ENCODE measurements at places on chromosomes 12 and 14.

DNA sequence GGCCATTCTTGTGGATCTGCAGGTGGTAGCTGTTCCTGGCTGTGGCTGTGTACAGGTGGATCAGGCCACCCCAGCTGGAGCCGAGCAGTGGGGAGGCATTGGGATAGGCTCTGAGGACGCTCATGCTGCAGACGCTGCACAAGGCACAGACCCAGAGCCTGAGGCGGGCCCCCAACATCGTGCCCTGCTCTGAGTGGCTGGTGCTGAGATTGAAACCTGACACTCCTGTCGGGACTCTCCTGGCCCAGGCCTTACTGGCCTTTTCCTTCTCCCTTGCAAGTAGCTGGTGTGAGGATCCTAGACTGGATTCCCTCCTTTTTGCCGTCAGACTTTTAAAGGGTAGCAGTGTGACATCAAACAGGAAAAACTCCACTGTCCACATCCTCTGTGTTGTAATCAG is at the start of gene FGF23:
Gene FGF23, minus strand, starts transcription at position 308 of the 400 bp plus-strand sequence. Its CDS starts 130 bp downstream, at position 178.
- no peak for DNase-seq

DNA sequence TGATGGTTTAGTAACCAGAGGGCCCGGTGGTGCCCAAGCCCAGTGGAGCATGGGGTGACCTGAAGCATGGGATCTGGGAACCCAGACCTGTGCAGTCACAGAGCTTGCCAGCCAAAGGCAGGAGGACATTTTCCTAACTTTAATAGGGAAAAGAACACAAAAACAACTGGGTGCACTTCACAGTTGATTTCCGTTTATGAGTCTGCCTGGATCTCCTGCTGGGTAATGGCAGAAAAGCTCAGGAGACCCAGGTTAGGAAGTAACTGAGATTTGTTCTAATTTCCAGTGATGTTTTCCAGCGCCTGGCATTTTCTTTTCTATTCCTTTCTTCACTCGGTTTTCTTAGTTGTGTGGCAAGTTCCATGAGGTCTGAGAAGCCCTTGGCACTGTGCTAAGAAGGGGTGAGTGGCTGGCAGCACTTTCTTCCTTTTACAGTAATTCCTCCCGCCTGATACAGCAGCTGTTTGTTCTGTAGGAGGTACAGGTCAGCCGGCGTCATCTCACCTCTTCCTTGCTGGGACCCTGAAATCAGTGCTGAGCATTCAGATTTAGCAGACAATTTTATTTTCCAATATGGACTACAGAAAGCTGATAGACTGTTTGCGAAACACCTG is 5.1 kb downstream of the CACNA1C start:
- no peak for DNase-seq

DNA sequence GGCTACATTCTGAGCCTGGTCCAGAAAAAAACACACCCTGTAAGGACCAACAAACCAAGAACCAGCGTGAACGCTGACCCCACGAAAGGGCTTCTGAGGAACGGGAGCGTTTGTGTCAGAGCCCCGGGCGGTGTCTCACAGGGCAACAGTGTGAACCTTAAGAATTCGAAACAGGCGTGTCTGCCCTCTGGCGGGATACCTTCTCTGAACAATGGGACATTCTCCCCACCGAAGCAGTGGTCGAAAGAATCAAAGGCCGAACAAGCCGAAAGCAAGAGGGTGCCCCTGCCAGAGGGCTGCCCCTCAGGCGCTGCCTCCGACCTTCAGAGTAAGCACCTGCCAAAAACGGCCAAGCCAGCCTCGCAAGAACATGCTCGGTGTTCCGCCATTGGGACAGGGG is 7.9 kb downstream of the DACT1 start:
- no peak for DNase-seq

- DNase-seq = no peak
These were observed 5.2 kb downstream of the ZBTB42 start for GRCh38 chr14:104805941-104806624.

DNA sequence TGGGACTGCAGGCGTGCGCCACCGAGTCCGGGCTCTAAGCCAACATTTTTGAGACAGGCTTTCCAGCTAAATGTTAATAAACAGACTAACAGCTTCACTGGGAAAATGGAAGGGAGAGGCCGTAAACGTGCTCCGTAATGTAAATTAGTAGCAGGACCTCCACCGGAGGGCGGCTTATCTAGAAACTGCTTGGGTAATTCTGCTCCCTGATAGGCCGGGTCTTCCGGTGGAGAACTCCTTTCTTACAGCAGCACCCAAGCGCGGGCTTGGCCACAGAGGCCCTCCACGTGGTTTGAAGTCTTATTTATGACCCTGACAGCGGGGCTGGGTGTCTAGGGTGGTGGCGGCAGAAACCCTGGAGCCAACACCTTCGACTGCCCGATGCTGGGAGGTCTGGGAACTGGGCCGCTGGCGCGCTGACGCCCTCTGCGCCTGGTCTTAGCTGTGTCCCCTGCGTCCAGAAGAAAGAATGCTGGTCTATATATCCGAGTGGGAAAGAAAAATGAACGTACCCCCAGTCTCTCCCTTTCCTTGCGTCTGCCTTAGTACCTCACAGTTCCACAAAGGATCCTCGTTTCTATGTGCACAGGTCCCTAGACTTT is 1.7 kb downstream of the DPPA3 start:
- DNase-seq = no peak

DNA sequence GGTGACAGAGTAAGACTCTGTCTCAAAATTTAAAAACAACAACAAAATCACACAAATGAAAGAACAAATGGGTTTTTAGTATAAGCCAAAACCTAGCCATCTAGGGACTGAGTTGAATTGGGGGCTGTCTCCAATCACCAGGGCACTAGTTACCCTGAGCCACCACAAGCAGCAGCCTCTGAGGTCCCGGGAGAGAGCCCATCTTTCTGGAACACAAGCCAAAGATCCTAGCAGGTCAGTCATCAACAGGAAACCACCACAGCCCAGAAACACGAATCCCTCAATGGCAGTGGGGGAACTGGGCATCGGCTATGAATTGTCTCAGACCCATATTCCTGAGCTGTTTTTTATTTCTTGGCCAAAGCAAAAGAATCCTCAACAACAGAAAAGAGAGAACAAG is 75.3 kb downstream of the KDM2B start:
- no peak for DNase-seq

GRCh38 chr12:121849665-121850064 is 9.0 kb downstream of the HPD start:
- DNase-seq = no peak

DNA sequence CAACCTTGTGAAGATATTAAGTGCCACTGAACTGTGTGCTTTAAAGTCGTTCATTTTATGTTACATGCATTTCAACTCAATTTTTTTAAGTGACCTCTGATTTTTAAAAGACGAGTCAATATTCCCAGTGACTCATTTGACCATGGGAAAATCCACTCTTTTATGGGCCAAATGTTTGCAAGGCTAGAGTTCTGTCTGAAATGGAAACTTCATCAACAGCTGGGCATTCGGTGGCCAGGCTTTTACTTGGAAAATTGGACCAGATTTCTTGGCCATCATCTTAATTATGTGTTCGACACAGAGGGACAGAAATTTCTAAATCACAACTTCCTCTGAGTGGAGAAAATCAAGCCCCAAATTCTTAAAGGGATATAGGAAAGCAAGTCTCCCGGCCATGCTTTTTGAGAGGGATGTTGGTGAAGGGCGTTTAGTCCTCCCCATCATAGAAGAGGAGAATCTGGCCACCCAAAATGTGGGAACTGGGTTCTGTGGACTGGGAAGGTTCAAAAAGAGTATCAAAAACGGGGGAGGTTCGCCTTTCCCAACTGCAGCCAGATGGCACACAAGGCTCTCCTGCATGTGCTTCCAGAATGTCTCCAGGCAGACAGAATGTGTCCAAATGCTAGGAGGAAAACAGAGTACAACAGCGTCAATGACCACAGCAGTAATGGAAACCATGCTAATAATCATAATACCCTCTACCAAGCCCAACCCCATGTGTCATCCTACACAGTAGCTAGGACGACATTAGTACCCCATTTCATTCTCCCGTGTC is 40.9 kb upstream of the FZD10 start:
- no peak for DNase-seq

GRCh38 chr12:120115066-120115465 is 1.5 kb downstream of the RAB35 start:
- DNase-seq = no peak

GRCh38 chr14:57578801-57579200 is 85.1 kb upstream of the CCDC198 start:
- no peak for DNase-seq

DNA sequence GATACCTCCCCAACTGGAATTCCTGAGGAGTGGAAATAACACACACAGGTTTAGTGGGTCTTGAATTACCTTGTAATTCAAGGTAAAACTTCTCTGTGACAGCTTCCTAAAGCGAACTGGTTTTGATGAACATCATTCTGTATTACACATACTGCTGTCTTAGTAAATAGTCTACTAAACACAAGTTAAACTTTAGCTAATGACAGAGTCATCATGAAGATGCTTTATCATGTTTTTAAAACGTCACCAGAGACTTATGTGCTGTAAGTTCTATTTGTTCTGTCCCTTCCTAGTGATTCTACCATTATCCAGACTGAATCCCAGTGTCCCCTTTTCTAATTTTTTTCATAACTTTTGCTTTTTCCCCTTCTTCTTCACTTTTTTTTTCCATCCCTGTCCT is 11.6 kb upstream of the GXYLT1 start:
- no peak for DNase-seq

DNA sequence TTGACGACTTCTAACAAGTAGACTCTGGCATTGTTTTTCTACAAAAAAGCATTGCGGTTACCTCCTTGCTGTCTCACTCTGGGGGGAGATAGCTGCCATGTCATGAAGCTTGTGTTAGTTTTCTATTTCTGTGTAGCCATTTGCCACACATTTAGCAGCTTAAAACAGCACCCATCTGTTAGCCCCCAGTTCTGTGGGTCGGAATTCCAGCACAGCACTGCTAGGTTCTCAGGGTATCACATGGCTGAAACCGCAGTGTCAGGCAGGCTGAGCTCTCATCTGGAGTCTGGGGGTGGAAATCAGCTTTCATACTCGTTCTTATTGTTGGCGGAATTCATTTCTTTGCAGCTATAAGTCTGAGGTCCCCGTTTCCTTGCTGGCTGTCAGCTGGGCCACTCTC is 19.9 kb upstream of the STXBP6 start:
- DNase-seq = no peak

DNA sequence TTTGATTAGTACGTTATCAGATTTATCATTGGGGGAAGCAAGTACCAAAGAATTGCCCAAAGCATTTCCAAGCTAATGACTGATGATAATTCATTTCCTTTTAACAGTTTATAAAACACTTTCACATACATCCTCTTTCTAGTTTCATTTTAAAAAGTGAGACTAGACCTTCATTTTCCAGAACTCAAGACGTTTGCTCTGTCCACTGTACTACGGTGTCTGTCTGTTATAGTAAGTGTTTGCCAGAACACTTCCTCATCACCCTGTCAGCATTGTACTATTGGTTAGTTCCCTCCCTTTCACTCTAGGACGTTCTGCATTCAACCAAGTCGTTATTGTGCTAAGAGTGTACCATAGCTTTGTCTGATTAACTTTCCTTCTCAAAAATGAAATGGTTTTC is 81.7 kb upstream of the TMEM263 start:
- no peak for DNase-seq
